ENCODE measurements at places on chromosomes 3 and 15.

- no peak for DNase-seq
Observed at GRCh38 chr3:184222521-184222920, 6.9 kb upstream of the VWA5B2 start.

- peak; percentile 24 for DNase-seq
Observed at GRCh38 chr3:23999012-23999641, 54.0 kb downstream of the NR1D2 start.

GRCh38 chr3:4935347-4935746 lies 43.9 kb upstream of the BHLHE40 start:
- DNase-seq = no peak

GRCh38 chr3:71189480-71189879 lies 394.0 kb downstream of the FOXP1 start:
- DNase-seq = no peak

DNA sequence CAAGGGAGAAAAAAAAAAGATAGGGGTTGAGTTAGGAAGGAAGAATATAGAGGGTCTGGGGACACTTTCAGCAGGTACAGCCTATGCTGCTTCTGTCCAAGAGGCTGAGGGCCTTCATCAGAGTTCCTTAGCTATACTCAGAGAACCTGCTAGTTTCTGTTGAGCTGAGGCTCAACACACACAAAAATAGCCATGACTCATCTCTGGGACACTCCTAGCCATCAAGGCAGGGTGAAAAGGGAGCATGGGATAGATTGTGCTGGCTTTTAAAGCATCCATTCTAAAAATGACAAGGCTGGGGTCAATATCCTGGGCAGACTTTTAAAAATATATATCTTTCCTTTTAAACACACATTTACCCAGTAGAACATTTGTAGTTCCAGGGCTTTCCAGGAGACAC lies 2.8 kb upstream of the RTP2 start:
- DNase-seq = no peak

DNA sequence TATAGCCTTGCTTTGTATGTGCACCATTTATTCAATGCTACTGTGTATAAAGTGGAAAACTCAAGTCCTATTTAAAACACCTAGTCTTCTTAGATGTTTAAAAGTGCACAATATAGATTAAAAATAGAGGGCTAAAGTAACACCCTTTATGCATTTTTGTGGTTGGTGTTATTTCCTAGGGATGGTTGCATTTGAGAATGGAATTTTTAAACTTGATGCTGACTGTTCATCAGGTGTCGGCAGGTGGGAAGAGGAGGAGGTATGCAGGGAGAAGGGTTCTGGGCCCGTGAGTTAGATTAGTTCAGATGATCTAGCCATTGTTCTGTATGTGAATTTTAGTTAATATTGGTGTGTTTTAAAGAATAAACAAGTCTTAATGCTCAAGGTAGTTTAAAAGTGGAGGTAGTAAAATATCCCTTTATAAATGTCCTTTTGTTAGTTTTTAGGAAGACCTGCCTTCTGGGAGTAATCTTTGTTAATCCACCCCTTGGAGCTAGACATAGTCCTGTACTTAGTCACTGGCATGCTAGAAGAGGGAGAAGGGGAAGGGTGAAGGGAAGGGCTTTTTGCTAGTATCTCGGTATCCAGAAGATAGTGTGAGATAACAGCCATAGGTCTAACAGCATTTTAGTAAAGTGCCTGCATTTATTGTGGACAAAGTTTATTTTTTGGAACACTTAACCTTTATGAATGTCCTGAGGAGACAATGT lies 8.1 kb upstream of the SRPRB start:
- no peak for DNase-seq

DNA sequence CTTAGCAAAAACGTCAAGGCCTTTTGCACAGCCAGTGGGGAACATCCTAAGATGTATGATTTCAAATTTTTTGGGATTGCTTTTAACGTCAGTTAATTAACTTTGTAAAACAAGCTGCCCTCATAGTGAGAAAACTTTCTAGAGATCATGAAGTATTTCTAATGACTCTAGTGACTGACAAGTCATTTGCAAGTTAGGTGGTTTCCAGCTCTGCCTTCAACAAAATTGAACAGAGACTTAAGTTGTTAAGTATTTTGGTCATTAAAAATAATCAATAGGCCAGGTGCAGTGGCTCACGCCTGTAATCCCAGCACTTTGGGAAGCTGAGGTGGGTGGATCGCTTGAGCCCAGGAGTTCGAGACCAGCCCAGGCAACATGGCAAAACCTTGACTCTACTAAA lies 71.2 kb downstream of the CHDH start:
- DNase-seq = no peak

DNA sequence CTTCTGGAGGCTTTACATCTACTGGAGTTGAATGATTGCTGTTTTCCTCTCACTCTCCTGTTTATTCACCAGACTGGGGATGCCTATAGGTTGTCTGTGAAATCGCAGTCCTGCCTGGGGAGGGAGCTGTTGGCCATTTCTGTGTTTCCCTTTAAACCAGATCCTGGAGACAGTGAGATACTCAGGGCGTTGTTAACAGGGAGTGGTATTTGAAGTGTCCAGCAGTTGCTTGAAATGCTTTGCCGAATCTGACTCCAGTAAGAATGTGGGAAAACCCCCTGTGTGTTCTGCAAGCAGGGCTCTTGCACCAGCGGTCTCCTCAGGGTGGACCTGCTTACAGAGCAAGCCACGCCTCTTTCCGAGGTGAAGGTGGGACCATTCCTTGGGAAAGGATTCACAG lies 4.3 kb upstream of the LRRK1 start:
- no peak for DNase-seq

DNA sequence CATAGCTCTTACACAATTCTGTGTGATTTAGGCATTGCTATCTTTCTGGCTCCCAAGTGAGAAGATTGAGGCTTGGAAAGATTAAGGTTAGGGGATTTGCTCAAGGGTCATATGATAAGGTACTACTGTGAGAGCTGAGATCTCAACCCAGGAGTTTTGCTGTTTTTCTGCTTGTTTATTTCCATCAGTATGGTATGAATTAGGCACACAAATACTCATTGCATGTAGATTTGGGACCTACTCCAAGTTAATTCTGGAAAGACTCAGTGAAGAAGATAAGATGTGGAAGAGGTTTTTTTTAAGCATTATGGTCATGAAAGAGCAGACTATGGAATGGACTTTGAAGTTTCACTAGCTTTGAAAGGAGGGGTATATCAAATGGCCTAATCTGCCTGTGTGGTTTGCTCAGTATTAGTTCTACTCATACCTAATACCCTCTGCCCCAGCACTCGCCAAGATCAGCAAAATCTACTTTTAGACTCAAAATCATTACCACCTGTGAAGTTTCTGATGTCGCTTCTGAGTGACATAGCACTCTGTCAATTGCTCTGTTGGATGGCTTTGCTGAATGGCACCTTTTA lies 12.5 kb downstream of the MBNL1 start:
- DNase-seq = no peak

DNA sequence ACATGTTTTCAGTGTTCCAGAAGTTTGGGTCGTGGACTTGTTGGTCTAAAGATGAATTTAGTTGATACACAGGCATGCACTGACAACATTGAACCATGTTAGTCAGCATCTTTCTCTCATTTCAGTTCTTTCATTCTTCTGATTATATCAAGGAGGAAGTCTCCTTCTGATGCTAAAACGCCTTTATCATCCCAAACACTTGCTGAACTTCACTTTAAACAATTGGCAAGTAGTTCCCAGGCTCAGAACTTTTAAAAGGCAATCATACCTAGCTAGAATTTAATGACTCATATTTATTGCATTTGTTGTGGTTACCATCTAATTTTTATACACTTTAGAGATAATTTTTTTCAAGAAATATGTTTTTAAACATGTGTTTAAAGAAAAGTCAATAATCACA lies 15.9 kb downstream of the LMCD1 start:
- no peak for DNase-seq

GRCh38 chr3:129261894-129262293 lies 12.5 kb downstream of the COPG1 start:
- no peak for DNase-seq

DNA sequence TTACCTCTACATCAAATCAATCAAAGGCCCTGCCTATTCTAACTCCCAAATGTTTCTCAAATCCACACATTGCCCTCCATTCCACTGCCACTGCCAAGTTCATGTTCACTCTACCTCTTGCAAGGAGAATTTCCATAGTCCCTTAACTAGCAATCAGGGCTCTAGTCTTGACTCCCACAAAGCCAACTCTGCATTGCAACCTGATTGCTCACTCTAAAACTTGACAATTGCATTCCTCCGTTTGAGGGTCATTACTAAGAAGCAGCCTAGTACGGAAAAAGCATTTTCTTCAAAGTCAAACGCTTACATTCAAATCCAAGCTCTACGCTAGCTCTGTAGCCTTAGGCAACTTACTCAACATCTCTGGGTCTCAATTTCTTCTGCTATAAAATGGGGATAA lies 1.2 kb downstream of the CPA3 start:
- no peak for DNase-seq

DNA sequence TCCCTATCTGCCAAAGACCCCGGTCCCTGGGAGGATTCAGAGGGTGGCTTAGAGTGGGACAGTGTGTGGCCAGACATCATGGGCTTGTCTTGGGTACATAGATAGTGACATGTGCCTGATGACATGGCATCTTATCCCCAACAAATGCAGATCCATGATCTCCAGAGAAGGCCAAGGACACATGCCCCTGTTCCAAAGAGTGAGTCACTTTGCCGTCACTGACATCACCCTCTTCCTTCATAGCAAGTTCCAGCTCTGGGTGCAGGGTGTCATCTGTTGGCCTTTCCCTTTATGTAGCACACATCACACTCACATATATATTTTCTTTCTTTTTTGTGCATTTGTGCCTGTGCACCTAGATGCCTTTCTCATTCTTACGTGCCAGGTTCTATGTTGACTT lies 350.5 kb downstream of the LRTM1 start:
- DNase-seq = no peak

- DNase-seq = no peak
Observed at GRCh38 chr15:56042982-56043980, 49.9 kb upstream of the NEDD4 start.

GRCh38 chr3:125281381-125281780 lies 68.8 kb upstream of the SLC12A8 start:
- no peak for DNase-seq

GRCh38 chr3:123692041-123692440 lies 107.2 kb upstream of the HACD2 start:
- no peak for DNase-seq
